ENCODE measurements at places on chromosomes 2 and 18. TPM values are rescaled to one million over a fixed set of nuclear protein-coding genes. Genes with fewer than 3 reads are reported as not detected.

The RTTN gene
- 9.4 TPM for total RNA-seq

The DSC3 gene
- 0.08 TPM for total RNA-seq

The UGT1A4 gene
- not detected for total RNA-seq

The CDH20 gene
- not detected for total RNA-seq

The FBXO15 gene
- total RNA-seq = not detected

DNA sequence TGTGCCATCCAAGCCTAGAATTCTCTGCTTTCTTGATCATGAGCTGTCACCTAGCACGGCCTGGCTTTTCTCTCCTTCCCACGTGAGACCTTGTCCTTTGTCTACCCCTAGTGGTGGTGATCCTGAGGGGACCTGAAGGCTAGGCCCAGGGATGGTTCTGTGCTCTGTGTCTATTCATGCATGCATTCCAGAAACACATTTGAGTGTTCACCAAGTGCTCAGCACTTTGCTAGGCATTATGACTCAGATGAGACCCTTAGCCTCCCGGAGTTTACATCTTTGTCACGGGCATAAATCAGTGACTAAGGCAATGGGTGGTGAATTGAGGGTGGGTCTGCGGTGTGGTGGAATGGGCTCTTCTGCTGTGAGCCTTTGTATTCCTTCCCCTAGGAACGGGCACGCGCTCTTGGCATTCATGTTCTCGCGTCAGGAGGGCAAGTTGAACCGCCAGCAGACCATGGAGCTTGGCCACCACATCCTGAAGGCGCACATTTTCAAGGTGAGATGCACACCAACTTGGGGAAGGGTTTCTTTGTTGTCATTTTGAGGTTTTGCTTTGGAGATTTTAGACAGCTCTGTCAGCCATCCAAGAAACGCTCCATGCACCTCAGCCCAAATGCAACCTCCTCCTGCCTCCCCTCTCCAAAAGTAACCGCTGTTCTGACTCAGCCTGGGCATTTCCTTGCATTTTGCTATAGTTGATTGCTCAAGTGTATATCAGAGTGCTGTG, 100.9 kb downstream of the WDSUB1 start:
- DNase-seq = no peak

DNA sequence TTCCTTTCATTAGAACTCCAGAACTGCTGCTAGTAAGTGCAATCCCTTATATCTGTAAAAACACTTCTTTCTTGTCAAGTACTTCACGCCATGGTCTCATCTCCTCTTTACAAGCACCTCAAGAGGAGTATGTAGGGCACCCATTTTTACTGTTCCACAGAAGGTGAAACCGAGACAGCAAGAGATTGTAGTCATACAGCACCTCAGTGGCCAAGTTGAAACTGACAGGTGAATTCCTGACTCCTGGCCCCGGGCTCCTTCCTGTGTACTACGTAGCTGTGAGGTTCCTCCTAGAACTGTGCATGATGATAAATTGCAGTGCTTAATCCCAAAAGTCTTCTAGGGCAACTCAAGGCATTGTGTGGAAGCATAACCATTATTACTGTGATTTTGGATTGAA, 131.5 kb upstream of the MEIS1 start:
- no peak for DNase-seq

DNA sequence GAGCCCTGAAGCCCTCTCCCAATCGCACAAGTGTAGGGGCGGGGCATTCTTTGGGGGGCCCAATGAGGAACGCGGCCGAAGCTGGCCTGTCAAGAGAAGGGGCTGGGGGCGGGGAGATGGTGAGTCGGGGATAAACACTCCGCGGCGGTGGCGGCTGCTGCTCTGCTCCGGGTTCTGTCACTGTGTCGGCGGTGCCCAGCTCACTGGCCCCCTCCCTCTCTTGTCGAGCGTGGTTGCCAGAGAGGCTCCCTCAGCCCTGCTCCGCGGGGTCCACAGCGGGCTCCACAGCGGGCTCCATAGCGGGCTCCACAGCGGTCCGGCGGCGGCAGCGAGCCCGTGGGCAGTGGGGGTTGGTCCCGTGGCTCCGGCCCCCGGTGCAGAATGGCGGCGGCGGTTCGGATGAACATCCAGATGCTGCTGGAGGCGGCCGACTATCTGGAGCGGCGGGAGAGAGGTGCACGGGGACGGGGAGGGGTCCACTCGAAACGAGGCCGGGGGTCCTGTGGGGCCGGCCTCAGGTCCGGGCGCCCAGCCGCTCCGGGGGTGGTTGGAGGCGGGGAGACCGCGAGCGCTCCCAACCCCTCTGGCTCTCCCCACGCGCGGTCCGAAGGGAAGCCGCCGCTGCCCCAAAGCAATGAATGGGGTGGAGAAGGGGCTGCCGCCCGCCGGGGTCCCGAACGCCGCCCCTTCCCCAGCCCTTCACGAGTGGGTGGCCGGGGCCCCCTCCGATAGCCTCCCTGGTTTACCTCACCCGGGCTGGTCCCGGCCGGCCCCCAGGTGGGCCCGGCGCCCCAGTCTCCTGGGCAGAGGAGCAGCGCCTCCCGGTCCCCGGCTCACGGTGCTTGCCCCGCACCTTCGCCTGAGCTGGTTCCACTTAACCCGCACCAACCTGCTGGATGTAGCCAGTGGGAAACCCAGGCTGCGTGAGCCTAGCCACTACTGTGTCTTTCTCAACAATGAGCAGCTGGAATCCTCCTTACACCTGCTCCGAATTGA, at the start of gene MXD1:
TSS of gene MXD1 (plus strand) at position 160 of the 996 bp plus-strand sequence. CDS start at position 382, 222 bp downstream.
- DNase-seq = peak; percentile 100

DNA sequence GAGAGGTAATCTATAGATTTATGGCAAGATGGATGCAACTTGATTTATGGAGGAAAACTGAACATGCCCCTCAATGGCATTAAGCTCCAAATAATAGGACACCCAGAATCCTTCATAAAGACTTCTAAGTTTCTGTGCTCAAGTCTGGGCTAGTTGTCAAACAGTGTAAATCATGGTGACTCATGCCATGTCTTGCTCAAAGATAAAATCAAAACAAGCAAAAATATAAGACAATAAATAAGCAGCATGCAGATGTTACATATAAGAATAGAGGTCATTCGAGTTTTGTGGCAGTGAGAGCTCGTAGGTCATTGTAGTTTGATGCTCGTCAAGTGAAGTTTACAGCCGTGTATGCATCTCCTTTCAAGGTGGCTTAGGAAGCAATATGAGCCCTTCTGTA, 403.2 kb downstream of the THSD7B start:
- no peak for DNase-seq
